ENCODE measurements at places on chromosomes 1 and 21.
A peak's percentile ranks its signal among the peaks of the same experiment; 100 is the strongest.

DNA sequence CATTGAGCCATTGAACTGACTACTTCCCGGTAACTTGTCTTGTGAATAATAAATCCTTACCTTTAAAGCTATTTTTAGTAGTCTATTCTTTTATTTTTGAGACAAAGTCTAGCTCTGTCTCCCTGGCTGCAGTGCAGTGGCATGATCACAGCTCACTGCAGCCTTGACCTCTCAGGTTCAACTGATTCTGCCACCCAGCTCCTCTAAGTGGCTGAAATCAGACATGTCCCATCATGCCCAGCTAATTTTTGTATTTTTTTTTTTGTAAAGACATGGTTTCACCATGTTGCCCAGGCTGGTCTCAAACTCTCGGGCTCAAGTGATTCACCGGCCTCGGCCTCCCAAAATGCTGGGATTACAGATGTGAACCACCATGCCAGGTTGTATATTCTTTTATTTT lies 59.3 kb upstream of the PTGS2 start:
- H3K27ac ChIP-seq = no peak overlapping the region
- no peaks in the 10 kb centered on the region for H3K4me1 ChIP-seq
- DNase-seq = no peak
- no peaks in the 10 kb centered on the region for H3K27me3 ChIP-seq
- H3K4me3 ChIP-seq = no peak overlapping the region

DNA sequence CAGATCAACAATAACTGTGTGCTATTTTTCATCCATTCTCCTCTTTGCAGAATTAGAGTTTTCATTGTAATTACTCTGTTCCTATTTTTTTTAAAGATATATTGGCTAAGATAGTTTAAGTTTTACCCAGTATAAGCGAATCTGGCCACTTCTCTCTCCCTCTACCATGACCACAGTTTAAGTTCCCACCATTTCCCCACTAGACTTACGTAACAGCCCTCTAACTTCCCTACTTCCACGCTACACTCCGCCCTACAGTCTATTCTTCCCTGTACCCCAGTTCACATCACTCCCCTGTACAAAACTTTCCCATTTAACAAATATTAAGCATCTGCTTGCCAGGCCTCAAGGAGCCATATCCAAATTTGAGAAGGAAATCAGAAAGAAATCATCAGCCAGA lies 16.5 kb downstream of the CTSK start:
- peaks cover 4% of the 10 kb centered on the region for H3K36me3 ChIP-seq
- H3K27ac ChIP-seq = peak overlapping the region; percentile 12
- no peak overlapping the region for H3K4me3 ChIP-seq
- H3K4me1 ChIP-seq = peaks cover 14% of the 10 kb centered on the region

- no peaks in the 10 kb centered on the region for H3K36me3 ChIP-seq
These were observed 112.9 kb upstream of the ZNF678 start for GRCh38 chr1:227450489-227450888.

GRCh38 chr1:70354332-70355110 lies at the start of gene ANKRD13C:
Gene ANKRD13C (minus strand): TSS chr1:70354722. CDS start chr1:70354408, 314 bp downstream.
- H3K27me3 ChIP-seq = no peaks in the 10 kb centered on the region
- peak within 1 kb of the TSS; percentile 100 for H3K27ac ChIP-seq
- DNase-seq = peak; percentile 86
- H3K36me3 ChIP-seq = peaks cover 14% of the 10 kb centered on the region

- H3K36me3 ChIP-seq = peaks cover 30% of the 10 kb centered on the region
- no peak overlapping the region for H3K4me3 ChIP-seq
- no peaks in the 10 kb centered on the region for H3K27me3 ChIP-seq
- peaks cover 14% of the 10 kb centered on the region for H3K4me1 ChIP-seq
These were observed 11.3 kb downstream of the MRAP start for GRCh38 chr21:32309906-32310460.

DNA sequence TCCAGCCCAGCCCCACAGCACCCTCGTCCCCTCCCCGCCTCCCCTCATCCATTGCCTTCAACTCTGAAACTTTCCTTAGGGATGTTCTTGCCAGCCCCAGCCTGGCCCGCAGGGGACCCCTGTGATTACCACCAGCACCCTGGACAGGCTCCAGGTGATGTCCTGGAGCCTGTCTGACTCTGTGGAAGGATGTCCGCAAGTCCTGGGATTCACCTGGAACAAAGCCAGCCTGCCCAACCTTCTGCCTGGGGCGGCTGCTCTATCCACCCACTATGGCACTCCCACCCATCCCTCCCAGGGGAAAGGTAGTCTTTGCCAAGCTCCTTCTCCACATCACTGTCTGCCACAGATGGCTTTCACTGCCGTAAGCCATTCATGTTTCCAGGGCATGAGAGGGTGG lies 24.4 kb upstream of the PTPRF start:
- no peak for DNase-seq
- H3K4me3 ChIP-seq = no peak overlapping the region
- H3K36me3 ChIP-seq = no peaks in the 10 kb centered on the region
- H3K4me1 ChIP-seq = peaks cover 51% of the 10 kb centered on the region
- H3K27ac ChIP-seq = no peak overlapping the region

DNA sequence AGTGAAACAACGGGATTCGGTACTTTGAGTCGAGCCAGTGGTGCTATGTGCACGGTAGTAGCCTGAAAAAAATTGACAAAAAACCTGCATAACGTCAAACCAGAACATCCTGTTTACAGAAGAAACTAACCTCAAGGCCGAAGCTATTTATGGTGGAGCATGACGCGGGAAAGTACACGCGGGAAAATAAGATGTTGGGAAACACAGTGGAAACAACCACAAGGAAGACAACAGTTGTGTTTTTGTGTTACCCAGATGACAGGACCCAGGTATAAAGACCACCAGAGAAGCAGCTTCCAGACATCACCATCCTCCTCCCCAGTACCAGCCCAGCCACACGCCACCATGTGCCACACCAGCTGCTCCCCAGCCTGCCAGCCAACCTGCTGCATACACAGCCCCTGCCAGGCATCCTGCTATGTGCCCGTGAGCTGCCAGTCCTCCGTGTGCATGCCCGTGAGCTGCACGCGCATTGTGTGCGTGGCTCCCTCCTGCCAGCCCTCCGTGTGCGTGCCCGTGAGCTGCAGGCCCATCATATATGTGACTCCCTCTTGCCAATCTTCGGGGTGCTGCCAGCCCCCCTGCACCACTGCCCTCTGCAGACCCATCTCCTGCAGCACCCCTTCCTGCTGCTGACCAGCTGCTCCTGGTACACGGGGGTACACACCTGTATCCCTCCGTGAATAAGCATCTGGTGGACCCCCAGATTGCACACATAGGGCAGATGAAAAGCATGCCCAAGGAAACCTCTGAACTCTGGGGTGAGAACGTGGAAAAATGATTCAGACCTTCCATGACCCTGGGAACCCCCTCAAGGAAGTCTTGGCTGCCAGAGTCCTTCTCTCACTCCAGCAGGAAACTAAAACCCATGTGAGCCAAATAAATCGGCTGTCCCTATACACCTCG lies at the start of gene KRTAP12-3:
Gene KRTAP12-3, plus strand, starts transcription at position 298 of the 906 bp plus-strand sequence. Its CDS starts 48 bp downstream, at position 346.
- H3K27ac ChIP-seq = no peak within 1 kb of the TSS
- H3K4me3 ChIP-seq = no peak within 1 kb of the TSS
- no peak for DNase-seq
- peaks cover 15% of the 10 kb centered on the region for H3K27me3 ChIP-seq
- H3K36me3 ChIP-seq = peaks cover 7% of the 10 kb centered on the region

GRCh38 chr1:110350360-110350759 lies 11.2 kb downstream of the RBM15 start:
- no peak overlapping the region for H3K27ac ChIP-seq
- DNase-seq = no peak
- H3K4me1 ChIP-seq = peaks cover 62% of the 10 kb centered on the region
- H3K4me3 ChIP-seq = peak overlapping the region; percentile 7
- H3K36me3 ChIP-seq = peaks cover 16% of the 10 kb centered on the region
- no peaks in the 10 kb centered on the region for H3K27me3 ChIP-seq

DNA sequence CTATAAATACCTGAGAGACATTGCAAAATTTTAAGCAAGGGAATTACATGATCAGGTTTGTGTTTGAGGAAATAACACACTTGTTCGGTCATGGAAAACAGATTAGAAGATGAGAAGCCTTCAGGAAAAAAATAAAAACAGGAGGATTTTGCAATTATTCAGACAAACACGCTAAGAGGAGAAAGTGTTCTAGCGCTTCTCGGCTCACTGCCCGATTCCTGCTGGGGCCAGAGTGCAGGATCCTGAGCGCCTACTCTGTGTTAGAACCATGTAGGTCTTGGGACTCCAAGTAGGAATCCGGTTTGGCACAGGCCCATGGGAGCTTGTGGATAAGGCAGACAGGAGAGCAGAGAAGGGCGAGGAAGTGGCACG lies 8.1 kb upstream of the PRELP start:
- no peaks in the 10 kb centered on the region for H3K36me3 ChIP-seq
- no peak overlapping the region for H3K4me3 ChIP-seq
- H3K27me3 ChIP-seq = peaks cover 23% of the 10 kb centered on the region
- peak overlapping the region; percentile 58 for H3K27ac ChIP-seq

DNA sequence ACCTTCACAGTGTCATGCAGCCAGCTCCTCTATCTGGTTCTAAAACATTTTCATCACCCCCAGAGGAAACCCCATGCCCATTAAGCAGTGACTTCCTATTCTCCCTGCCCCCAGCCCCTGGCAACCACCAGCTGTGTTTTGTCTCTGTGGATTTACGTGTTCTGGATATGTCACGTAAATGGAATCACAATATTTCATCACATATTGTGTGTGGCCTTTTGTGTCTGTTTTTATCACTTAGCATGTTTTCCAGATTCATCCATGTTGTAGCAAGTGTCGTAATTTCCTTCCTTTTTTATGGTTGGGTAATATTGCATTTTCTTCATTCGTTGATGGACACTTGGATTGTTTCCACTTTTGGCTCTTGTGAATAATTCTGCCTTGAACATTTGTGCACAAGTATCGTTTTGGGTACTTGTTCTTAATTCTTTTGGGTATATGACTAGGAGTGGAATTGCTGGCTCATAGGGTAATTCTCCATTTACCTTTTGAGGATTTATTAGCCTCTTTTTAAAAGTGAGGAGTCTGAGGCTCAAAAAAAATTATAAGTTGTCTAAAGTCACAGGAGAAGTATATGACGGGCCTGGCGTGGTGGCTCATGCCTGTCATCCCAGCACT lies 127.0 kb downstream of the MRPS6 start:
- H3K36me3 ChIP-seq = peaks cover 5% of the 10 kb centered on the region
- H3K4me3 ChIP-seq = peak overlapping the region; percentile 77
- H3K4me1 ChIP-seq = peaks cover 82% of the 10 kb centered on the region
- H3K27me3 ChIP-seq = no peaks in the 10 kb centered on the region

GRCh38 chr1:107912656-107913055 lies 52.3 kb downstream of the VAV3 start:
- no peaks in the 10 kb centered on the region for H3K4me1 ChIP-seq
- DNase-seq = no peak
- no peak overlapping the region for H3K4me3 ChIP-seq
- no peaks in the 10 kb centered on the region for H3K36me3 ChIP-seq
- no peaks in the 10 kb centered on the region for H3K27me3 ChIP-seq

GRCh38 chr21:35088319-35088771 lies 39.2 kb upstream of the RUNX1 start:
- no peaks in the 10 kb centered on the region for H3K27me3 ChIP-seq
- H3K4me1 ChIP-seq = no peaks in the 10 kb centered on the region
- H3K36me3 ChIP-seq = no peaks in the 10 kb centered on the region
- no peak overlapping the region for H3K27ac ChIP-seq
- H3K4me3 ChIP-seq = no peak overlapping the region

Data from nephron progenitor cell (in vitro differentiated cells).